ENCODE measurements at places on chromosomes 5 and 9. TPM values are rescaled to one million over a fixed set of nuclear protein-coding genes. Genes with fewer than 3 reads are reported as not detected.

C5orf34 gene
- total RNA-seq = 4.7 TPM

ZNF483 gene
- 34.6 TPM for total RNA-seq

PCDHB11 gene
- total RNA-seq = 9.7 TPM

DNAI1 gene
- 24.8 TPM for total RNA-seq

GOLM1 gene
- 113 TPM for total RNA-seq

PCDHAC2 gene
- 27.1 TPM for total RNA-seq

PCDHB15 gene
- total RNA-seq = 15.2 TPM

CCL28 gene
- total RNA-seq = 6.1 TPM

BSPRY gene
- total RNA-seq = 0.79 TPM

F12 gene
- 3.2 TPM for total RNA-seq

FOXD4L5 gene
- 0.40 TPM for total RNA-seq

TIMD4 gene
- total RNA-seq = 5.3 TPM

PCDHGA8 gene
- total RNA-seq = 5.6 TPM

ARHGEF37 gene
- 22.3 TPM for total RNA-seq

ADCY2 gene
- 25.4 TPM for total RNA-seq

CBY3 gene
- total RNA-seq = not detected

CDH12 gene
- total RNA-seq = 29.9 TPM

RAB3C gene
- 115 TPM for total RNA-seq
